ENCODE measurements at places on chromosomes 5 and 9. TPM values are rescaled to one million over a fixed set of nuclear protein-coding genes. Genes with fewer than 3 reads are reported as not detected.

MARCOL gene
- total RNA-seq: not detected

IL11RA gene
- total RNA-seq: 38.8 TPM

SREK1 gene
- total RNA-seq: 62.3 TPM

ABO gene
- total RNA-seq: not detected

TNFSF8 gene
- total RNA-seq: 55.3 TPM

C6 gene
- total RNA-seq: not detected

PCDHGB4 gene
- not detected for total RNA-seq

COL15A1 gene
- total RNA-seq: 0.76 TPM

CAPSL gene
- not detected for total RNA-seq

FAM169A gene
- 5.6 TPM for total RNA-seq

PCDHGC5 gene
- total RNA-seq: not detected

IL17B gene
- total RNA-seq: not detected

SURF6 gene
- 20.1 TPM for total RNA-seq

CCDC152 gene
- 6.5 TPM for total RNA-seq

FRRS1L gene
- total RNA-seq: not detected

CDH9 gene
- total RNA-seq: not detected

ESM1 gene
- not detected for total RNA-seq

FBP2 gene
- not detected for total RNA-seq

CDH12 gene
- not detected for total RNA-seq

FGF1 gene
- total RNA-seq: not detected

ANKRD33B gene
- total RNA-seq: 5.5 TPM

PPP3R2 gene
- not detected for total RNA-seq

BARHL1 gene
- total RNA-seq: not detected

RBM18 gene
- total RNA-seq: 23.9 TPM

PAPPA gene
- total RNA-seq: not detected

ANKRD55 gene
- total RNA-seq: 0.52 TPM

SOX30 gene
- 0.10 TPM for total RNA-seq

SEMA6A gene
- not detected for total RNA-seq

SH3GL2 gene
- not detected for total RNA-seq

UCK1 gene
- 36.6 TPM for total RNA-seq

CDO1 gene
- not detected for total RNA-seq

FYB1 gene
- 198 TPM for total RNA-seq
